ENCODE measurements at places on chromosomes 13 and 19.
A peak's percentile ranks its signal among the peaks of the same experiment; 100 is the strongest.

GRCh38 chr19:40718774-40719391 is 2.0 kb downstream of the ITPKC start:
- peak; percentile 87 for DNase-seq

- no peak for DNase-seq
Measured at GRCh38 chr13:53121131-53121773, 92.6 kb downstream of the OLFM4 start.

DNA sequence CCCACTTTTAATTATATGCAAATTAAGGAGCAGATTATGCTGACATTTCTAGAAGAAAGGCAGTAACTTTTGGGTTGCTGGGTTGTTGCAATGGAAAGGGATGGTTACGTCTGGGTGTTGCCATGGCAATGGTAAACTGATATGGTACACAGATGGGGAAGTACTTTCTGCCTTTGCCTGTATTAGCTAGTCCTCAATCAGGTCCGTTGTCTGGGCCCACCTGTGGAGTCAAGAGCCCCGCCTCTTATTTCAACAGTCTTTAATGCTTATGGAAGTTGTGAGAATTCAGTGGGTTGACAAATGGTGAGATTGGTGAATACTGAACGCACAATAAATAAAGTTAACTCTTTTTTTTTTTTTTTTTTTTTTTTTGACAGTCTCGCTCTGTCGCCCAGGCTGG is 30.6 kb upstream of the DPP9 start:
- DNase-seq: no peak

- DNase-seq: no peak
Measured at GRCh38 chr13:111893071-111893606, 173.8 kb upstream of the SOX1 start.

DNA sequence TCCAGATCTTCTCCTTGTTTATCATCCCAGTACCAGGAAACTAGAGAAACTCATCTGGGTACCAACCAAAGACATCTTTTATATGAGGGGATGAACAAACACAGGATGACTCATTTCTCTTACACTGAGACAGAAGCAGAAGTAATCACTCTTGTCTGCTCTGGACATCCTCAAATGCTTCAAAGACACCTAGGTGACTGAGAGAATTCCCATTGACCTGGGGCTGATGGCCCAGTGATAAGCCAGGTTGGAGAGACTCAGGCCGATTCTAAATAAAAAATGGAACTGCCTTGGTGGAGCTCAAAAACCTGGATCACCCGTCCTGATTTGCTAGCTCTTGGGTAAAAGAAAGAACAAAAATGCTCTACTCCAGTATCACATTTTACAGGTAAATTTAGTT is 182.2 kb downstream of the ZNF486 start:
- DNase-seq: no peak

DNA sequence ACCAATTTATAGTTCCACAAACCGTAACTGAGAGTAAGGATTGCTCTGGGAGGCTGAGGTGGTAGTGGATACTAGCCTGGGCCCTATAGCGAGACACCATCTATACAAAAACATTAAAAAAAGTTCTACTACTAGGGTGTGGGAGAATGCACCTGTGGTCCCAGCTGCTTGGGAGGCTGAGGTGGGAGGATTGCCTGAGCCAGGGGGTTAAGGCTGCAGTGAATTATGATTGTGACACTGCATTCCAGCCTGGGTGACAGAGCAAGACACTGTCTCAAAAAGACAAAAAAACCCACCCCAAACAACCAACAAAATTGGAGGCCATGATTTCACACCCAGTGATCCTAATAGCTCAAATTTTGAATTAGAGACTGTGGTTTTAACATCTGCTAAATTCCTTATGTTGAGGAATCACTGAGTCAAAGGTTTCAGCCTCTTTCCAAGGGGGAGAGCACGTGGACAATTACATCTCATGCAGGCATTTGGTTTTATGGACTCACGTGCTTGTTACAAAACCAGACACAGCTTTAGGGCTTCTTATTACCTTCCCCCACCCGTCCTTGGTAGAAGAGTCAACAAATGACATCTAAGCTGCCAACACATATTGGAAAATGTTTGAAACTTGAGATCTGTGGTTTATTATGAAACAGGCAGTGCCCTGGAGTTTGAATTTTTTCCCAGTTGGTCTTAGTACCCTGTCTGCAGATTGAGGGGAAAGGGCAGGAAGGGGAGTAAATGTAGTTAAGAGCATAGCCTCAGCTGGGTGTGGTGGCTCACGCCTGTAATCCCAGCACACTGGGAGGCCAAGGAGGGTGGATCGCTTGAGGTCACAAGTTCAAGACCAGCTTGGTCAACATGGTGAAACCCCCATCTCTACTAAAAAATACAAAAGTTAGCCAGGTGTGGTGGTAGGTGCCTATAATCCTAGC is 18.5 kb downstream of the CYP2A6 start:
- DNase-seq: peak; percentile 74

- no peak for DNase-seq
Measured at GRCh38 chr13:32720026-32720425, 133.8 kb downstream of the PDS5B start.

DNA sequence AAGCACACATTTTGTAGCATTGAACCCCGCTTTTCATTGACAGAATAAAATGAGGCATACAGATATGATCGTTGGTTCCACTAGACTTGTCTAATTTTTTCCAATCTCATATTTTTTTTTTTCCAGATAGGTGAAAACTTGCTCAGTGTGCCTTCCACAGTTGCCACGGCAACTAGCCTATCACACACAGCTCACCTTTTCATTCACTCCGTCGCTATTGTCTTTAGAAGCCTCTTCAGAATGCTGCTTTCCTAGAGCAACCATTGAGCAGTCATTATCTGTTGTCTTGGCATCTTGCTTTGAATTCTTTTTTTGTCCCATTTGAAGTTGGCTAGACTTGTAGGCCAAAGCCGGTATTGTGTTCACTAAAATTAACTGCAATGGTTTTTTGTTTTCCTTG is 37.7 kb upstream of the ESD start:
- no peak for DNase-seq

GRCh38 chr13:113112893-113113845 is 7.6 kb downstream of the F7 start:
- no peak for DNase-seq

GRCh38 chr13:23985060-23985459 is 87.8 kb upstream of the C1QTNF9B start:
- DNase-seq: no peak

DNA sequence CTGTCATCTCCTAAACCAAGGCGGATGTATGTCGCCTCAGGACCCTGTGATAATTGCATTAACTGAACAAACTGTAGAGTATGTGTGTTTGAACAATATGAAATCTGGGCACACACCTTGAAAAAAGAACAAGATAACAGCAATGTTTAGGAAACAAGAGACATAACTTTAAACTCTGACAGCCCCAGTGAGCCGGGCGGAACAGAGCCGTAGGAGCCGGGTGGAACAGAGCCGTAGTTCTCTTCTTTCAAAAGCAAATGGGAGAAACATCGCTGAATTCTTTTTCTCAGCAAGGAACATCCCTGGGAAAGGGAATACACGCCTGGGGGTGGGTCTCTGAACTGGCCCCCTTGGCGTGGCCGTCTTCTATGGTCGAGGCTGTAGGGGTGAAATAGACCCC is 31.8 kb upstream of the ZNF675 start:
- no peak for DNase-seq

DNA sequence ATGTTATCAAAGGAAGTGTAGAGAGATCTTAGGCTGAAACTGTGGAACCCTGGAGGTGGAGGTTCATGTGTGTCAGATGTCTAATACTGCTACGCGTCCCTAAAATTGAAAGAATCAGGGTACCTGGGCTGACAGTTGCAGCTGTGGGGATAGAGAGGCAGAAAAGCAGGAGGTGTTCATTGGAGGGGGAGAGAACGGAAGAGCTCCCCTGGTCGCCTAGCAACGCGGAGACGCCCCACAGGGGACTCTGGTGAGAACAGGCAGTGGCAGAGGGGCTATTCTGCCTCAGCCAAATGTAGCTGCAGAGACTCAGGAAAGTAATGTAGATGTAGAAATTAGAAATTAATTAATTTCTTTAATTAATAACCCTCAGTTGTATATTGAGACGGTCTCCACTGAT is 10.1 kb upstream of the ZNF835 start:
- no peak for DNase-seq

- DNase-seq: no peak
Measured at GRCh38 chr19:49682274-49682673, 5.2 kb downstream of the PRMT1 start.

GRCh38 chr13:27607125-27607524 is 13.2 kb downstream of the LNX2 start:
- DNase-seq: peak; percentile 29

- DNase-seq: no peak
Measured at GRCh38 chr13:84655677-84656076, 773.4 kb upstream of the SLITRK1 start.

DNA sequence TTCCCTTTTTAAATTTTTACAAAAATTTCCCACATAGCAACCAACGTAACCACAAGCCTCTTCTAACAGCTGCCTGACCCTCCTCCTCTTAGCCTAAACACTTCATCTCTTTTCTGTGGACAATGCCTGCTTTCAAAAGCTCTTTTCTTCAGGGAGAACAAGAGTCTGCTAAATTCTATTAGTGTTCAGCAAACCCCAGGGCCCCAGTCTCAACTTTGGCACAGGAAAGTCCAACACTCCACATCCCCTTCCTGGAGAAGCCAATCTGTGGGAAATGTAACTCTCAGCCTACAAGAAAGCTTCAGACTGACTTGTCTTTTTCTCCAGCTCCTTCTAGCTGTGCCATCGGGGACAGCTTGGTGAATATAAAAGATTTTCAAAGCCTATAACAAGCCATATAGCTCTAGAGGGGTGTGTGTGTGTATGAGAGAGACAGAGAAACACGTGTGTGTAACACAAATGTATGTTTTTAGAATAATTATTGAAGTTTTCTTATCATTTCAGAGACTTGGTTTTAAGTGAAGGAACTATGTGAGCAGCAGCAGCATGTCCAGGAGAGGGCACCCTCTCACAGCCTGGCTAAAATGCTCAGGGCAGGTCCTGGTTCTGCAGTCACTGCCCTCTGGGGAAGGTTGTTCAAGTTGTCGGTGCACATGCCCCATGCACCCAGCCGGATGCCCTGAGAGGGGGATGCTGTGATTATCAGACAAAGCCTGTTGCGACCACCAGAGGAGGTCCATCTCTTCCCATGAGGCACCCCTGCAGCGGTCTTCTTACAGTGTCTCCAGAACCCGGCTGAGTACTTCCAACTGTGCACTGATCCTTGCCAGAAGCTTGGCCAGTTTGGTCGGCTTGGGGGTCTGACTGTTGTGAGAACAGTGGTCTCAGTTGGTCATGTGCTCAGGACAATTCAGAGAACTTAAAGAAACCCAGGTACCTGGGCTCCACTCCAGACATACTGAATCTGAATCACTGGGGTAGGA is 34.4 kb downstream of the CCDC70 start:
- DNase-seq: peak; percentile 52

DNA sequence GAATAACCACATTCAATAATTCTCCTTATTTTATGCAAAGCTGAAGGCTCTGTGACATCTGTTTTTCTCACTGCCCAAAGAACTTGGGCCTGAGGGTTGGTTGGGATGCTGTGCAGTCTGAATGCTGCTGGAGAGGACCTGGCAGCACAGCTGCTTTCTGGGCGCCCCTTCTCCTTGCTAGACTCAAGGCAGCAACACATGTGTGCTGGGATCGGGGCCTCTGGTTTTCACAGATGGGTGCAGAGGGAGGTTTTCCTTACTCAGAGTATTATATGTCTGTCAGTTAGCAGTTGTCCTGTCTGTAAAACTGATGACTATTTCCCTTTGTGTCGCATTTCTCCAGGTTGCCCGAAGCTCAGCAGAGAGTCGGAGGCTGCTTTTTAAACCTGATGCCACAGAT is 53.2 kb upstream of the TEX29 start:
- DNase-seq: no peak

DNA sequence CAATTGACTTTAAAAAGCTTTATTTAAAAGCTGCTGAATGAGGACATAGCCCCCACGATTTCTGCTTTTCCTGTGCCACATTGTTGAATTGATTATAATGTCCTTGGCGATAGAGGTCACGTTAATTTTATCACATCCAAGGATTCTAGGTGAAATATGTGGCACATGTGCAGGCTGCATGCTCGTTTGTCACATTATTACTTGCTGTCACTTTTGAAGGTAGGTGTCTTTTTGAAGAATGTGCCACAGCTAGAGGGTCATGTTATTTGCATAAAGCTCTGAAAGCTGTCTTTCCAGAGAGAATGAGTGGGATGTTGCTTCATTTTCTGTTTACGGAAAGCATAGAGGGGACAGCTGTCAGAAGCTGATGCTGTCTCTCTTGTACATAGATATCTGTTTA is 927.6 kb upstream of the ATXN8OS start:
- DNase-seq: no peak

DNA sequence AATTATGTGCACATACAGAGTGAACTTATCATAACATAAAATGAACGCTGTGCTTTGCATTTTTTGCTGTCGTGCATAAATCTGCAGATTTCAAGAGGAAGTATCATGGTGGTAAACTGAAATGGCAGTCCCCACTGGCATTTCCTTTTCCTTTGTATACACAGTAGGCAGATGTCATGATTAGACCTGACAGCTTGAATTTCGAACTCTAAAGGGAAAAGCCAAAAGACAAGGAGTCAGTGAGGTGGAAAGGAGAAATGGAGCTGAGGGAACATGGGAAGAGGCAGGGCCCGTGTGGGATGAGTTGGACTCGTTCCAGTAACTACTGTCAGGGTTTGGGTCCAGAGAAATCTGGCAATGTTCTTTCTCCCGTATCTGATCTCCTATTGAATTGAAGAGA is 454.1 kb upstream of the SGCG start:
- no peak for DNase-seq

- DNase-seq: no peak
Measured at GRCh38 chr13:109719962-109720646, 66.3 kb downstream of the IRS2 start.

GRCh38 chr13:35994131-35994966 is 136.8 kb downstream of the DCLK1 start:
- peak; percentile 84 for DNase-seq

GRCh38 chr13:33453936-33454335 is 168.4 kb upstream of the STARD13 start:
- DNase-seq: no peak

DNA sequence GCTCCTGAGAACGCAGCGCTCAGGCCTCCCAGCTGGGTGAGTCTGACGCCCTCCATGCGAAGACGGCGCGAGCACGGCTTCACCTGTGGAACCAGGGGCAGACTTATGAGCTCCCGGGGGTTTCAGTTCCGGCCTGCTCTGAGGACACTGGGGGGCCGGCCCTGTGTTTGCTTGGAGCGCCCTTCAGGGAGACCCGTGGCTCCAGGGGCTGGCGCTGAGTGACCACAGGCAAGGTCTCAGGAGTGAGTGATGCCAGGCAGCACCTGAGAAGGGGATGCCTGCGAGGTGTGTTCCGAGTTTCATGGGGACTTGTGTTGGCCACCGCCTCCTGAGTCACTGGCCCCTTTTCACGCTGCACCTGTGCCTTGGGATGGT is 4.5 kb downstream of the MCF2L start:
- no peak for DNase-seq

DNA sequence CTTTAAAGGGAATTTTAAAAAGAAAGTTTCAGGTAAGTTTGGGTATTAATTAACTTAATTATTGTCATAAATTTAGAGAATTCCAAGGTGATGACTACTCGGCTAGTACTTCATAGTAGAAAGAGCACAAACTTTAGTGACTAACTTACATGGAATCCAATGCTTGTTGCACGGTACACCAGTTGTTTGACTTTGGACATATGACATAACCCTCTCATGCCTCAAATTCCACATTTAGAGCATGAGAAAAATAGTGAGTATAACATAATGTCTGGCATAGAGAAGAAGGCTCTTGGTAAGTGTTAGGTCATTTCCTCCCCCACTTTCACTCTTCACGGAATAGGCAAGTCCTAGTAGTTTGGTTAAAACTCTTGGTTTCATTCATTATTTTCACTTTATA is 1249.4 kb upstream of the SLC10A2 start:
- DNase-seq: peak; percentile 53

- DNase-seq: peak; percentile 5
Measured at GRCh38 chr13:38849315-38849714, 141.3 kb downstream of the STOML3 start.
